ENCODE measurements at places on chromosomes 4 and X.
A peak's percentile ranks its signal among the peaks of the same experiment; 100 is the strongest.

- DNase-seq: peak; percentile 7
These were observed 65.9 kb downstream of the EFNB1 start for GRCh38 chrX:68894513-68895340.

DNA sequence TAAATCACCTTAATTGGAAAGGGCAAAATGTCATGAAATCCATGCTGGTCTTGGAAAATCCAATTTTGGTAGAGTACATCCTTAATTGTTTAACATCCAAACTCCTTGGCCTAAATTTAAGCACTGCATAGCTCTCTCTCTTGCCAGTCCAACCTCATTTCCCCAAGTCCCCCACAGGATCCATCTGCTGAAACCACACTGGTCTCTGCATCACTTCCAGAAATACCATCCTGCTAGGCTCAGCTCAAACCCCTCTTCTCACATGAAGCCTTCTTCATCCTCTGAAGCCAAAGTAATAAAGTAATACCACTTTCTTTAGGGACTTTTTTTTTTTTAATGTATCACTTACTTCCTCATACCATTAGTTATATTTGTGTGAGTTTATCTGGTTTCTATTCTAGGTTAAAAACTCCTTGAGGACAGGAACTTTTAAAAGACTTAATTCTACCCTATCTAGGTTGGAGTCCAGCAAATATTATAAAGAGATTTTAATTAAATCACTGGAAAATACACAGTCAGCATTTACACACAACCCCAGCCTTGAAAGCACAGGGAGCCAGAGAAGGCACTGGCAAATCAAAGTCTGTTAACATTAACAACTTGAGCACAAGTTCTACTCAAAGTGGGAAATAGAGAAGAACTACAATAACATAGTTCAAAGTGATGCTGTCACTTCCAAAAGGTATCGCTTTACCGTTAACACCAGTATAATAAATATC is 16.7 kb upstream of the KLF3 start:
- no peak for DNase-seq

GRCh38 chrX:65755786-65756185 is 88.3 kb downstream of the MSN start:
- no peak for DNase-seq

GRCh38 chr4:114025176-114025777 is 45.8 kb upstream of the ARSJ start:
- DNase-seq: no peak

DNA sequence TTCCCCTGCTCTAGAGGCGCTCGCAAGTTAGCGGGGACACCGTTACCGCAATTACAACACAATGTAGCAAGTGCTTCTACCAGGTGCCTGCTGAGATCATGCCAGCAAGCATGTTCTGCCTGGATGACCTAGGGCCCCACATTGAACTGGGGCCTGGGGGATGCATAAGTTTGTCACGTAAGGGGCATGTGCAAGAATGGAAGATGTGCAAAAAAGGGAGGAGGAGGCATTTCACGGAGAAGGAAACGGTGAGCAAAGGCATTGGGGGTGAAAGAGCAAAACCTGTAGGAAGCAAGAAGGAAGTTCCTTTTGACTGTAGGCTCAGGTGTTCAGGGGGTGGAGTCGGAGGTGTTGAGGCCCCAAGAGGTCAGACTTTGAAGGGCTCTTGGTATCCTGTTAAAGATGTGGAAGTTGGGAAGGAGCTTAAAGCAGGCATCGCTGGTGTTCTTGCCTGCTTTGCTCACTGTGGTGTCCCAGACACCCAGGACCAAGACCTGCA is 602 bp upstream of the SCARB2 start:
- DNase-seq: no peak

- DNase-seq: no peak
These were observed 73.9 kb downstream of the KDR start for GRCh38 chr4:55051532-55051931.

DNA sequence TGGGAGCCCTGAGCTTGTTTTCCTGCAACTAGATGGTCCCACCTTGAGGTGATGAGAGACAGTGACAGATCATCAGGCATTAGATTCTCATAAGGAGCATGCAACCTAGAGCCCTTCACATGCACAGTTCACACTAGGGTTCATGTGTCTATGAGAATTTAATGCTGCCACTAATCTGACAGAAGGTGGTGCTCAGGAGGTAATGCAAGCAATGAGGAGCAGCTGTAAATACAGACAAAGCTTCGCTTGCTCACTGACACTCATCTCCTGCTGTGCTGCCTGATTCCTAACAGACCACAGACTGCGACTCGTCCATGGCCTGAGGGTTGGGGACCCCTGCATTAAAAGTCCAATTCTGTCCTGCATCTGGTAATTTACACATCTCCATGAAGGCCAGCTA is 141.6 kb downstream of the KCNIP4 start:
- DNase-seq: no peak

- DNase-seq: no peak
These were observed 142.4 kb upstream of the ANKRD50 start for GRCh38 chr4:124854968-124855367.

DNA sequence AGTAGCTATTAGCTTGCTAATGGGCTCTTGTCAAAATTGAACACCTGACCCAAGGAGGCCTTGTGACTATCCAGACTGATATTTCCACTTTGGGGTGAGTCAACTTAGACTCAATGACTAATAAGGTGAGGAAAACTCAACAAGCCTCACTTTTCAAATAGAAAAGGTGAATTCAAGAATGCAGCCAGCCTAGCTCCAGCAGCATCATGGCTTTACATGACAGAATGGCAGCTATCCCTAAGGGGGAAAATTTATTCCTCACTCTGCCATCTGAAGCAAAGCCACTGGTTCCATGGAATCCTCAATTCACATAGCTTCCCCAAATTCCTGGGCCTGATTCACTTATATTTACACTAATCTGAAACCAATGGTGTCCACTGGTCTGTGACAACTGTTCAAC is 29.1 kb upstream of the RAB9B start:
- no peak for DNase-seq

DNA sequence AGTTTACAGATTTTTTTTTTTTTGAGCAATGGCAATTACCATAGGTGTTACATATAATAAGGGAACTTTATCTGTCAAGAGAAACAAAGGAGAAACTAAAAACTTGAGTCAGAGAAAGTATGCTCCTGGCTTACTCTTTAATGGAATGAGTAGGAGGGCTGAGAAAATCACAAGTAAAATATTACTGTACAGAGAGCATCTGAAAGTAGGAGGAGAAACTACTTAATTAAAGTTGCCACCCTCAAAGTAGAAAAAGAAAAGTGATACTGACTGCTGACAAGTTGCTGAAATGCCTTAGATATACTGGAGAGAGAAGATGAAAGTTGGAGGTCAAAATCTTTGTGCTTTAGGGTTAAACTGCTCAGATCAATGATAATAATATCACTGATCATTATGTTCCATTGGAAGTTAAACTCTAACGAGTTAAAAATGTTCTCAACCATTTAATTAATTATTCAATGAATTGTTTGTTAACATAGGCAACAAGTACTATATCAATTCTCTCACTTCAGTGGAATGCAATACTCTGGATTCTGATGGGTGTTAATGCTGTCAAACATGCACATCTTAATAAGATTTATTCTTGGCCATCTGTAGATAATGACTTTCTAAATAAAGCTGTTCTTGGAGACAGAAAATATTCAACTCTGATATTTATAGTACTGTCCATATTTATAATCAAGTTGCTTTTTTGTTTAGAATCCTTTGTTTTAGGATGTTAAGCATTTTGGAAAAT is 61.2 kb upstream of the CAMK2D start:
- no peak for DNase-seq

GRCh38 chrX:8183346-8183745 is 12.3 kb upstream of the VCX2 start:
- DNase-seq: no peak

DNA sequence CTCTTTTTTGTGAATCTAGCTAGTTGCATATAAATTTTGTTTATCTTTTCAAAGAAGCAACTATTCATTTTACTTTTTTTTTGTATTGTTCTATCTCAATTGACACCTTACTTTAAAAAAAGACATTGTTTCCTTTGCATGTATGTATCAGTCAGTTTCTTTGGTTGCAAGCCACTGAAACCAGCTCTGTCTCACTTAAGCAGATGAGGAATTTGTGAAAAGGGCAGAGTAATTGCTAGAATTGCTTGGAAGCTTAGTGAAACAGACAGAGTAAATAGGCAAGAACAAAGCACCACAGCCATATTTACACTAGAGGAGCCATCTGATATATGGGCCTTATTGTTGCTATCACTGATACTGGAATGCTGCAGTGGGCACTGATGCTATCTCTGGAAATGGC is 231.4 kb upstream of the KLF8 start:
- no peak for DNase-seq
